ENCODE measurements at places on chromosomes 13 and 19. TPM values are rescaled to one million over a fixed set of nuclear protein-coding genes. Genes with fewer than 3 reads are reported as not detected.
A peak's percentile ranks its signal among the peaks of the same experiment; 100 is the strongest.

DNA sequence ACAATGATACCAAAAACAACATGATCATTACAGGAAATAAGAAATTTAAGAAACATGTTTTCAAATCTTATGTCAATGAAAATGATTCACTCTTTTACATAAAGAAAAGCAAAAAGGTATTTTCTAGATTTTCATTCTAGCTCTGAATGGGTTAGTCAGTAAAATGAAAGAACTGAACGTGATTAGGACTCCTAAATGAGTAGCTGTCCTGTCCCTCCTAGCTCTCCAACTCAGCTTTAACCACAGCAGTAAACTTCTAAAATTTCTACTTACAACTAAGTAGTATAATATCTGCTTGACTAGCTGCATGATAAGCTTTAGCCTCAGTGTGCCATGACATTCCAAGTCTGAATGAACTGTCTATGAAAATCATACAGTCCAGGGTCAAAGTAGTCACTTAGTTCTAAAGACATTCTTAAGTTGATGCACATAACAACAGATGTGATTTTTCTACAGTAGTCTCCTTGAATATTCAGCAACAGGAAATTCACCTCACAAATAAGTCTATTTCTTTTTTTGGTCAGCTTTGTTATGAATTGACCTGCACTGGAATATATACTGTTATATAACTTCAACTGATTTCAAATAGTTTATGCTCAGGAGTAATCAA lies 136.4 kb downstream of the MYCBP2 start:
- no peak for DNase-seq

DNA sequence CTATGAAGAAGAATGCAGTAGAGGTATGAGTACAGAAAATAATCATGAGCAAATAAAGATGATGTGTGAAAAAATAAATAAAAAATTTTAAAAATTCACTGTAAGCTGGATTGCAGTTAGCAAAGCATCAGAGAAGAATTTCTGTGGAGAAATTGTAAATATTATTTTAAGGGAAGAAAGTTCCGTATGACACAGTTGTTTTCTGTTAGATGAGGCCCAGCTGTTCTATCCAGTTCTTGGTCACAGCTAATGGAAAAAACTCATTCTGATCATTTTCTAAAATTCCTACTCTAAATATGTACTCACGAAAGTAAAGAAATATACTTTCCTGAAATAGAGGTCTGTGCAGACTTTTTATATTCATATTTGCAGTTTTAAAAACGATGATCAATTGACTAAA lies 578.8 kb downstream of the DCT start:
- no peak for DNase-seq

DNA sequence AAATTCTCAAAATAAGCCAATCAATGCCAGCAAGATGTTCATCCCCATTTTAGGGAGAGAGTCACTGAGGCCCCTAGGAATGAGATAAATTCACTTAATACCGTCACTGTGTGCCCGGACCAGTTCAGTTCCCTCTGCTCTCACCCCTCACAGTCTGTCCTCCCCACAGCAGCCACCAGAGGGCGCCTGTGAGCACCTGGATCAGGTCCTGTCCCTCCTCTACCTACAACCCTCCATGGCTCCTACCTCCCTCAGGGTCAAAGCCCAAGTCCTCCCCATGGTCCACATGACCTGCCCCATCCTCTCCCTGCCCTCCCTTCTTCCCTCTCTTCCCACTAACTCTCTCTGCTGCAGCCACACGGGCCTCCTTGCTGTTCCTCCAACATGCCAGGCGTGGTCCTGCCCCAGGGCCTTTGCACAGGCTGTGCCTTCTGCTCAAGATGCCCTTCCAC lies 42.0 kb upstream of the NFIC start:
- DNase-seq = peak; percentile 39

DNA sequence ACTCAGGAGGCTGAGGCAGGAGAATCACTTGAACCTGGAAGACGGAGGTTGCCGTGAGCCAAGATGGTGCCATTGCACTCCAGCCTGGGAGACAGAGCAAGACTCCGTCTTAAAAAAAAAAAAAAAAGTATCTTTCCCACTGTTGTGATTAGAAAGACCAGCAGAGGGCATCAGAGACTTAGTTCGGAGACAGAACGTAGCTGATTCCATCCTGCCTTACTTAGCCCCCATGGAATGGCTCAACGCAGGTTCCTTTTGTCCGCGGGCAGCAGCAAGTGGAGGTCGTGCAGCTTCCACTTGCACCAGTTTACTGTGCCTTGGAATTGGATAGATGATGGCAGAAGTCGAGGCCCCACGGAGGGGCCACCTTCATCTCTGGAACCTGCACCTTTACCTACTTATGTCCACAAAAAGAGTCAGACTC lies 8.1 kb downstream of the TIMM29 start:
- DNase-seq = peak; percentile 57

- no peak for DNase-seq
Measured at GRCh38 chr13:49791711-49792549, 552 bp downstream of the KPNA3 start.

DNA sequence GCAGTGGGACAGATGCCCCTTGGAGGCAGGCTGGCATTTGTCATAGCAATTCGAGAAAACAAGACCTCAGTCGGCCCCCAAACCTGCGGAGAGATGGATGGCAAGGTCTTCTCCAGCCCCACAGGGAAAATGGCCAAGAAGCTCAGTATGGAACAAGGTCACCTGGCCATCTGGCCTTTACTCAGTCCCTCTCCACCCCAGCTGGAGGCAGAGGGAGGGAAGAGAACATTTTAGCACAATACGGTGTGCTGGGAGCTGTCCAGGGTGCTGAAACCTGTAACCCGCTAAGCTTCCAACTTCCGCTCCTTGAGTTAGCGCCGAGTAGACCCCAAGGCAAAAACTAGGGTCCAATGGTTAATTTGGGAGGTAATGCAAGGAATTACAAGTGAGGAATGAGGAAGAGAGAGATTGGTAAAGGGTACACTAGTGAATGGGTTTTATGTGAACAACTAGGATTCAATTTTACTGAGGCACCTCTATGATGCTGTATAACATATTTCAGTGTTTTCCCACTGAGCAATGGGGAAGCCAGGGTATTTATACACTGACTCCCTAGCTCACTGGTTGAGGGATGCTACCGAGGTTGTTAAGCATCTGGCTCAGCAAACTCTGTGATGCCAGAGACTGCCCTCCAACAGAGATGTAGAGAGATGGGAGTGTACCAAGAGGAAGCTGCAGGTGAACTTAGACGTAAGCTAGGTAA lies 64.3 kb downstream of the CACNA1A start:
- DNase-seq = no peak

DNA sequence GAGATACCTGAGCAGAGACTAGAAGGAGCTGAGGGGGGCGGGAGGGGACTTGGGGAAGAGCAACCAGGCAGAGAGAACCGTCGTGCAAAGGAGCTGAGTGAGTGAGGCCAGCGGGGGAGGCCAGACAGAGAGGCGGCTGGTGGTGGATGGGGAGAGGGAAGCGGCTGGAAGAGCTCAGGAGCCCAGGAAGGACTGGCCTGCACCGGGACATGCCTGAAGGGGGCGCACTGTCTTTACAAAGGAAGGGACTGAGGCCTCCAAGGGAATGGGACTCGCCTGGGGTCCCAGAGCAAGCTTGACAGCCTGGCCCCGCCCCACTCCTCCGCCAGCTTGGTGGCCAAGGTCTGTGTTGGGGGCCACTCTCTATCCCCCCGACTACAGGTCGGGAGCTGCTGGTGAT lies 14.9 kb downstream of the ONECUT3 start:
- DNase-seq = no peak

Gene PEG3
- 0.15 TPM for total RNA-seq

Gene C5AR1
- total RNA-seq = 2.7 TPM

Gene KLK15
- total RNA-seq = not detected

Gene MEIS3
- total RNA-seq = 11.3 TPM
